ENCODE measurements at places on chromosomes 1 and 21.

DNA sequence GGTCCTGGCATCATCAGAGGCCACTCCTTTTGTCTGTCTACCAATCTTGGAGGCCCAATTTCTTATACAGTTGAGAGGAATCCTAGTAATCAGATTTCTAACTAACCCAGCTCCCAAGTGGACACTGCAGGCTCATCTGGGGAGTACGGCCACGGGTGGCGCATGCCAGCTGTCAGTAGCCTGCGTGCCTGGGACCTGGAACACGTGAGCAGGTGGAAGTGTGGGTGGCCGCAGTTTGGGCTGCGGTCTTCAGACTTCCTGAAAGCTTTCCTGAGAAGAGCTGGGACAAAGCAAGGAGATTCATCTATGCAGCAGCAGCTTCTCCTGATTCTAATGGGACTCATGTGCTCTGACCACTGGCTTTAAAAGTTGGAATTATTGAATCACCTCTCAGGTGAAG lies 12.4 kb downstream of the ADORA3 start:
- DNase-seq = no peak

- no peak for DNase-seq
These were observed 13.0 kb downstream of the MRAP start for GRCh38 chr21:32311621-32312020.

- no peak for DNase-seq
These were observed 59.1 kb downstream of the SPSB1 start for GRCh38 chr1:9351654-9352271.

GRCh38 chr1:33653226-33653625 lies 180.8 kb downstream of the ZSCAN20 start:
- DNase-seq = no peak

DNA sequence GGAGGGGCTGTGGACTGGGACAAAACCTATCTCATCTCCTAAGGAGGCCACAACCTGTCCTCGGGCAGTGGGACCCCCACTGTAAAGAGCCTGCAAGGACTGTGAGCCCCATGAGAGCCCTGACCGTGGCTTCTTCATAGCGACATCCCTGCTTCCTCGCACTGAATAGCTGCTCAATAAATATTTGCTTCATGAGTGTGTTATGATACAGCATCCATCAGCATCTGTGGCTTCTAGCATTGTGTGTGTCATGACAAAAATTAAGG lies 40.5 kb upstream of the CSF3R start:
- DNase-seq = no peak

- peak; percentile 27 for DNase-seq
These were observed 49.9 kb upstream of the CYP2J2 start for GRCh38 chr1:59976194-59977074.

- DNase-seq = no peak
These were observed 67.3 kb upstream of the KCNJ6 start for GRCh38 chr21:37983336-37984095.

- no peak for DNase-seq
These were observed 167.6 kb downstream of the RHOU start for GRCh38 chr1:228902781-228903433.

All from stimulated activated CD4-positive, alpha-beta T cell treated with anti-CD3 and anti-CD28 coated beads, Interleukin-1b, Interleukin-23, amount 100 ng/mL, for 24 hours (primary cell).